NCI-H187 (cell line): ENCODE measurements at places on chromosomes 2 and 18.

DNA sequence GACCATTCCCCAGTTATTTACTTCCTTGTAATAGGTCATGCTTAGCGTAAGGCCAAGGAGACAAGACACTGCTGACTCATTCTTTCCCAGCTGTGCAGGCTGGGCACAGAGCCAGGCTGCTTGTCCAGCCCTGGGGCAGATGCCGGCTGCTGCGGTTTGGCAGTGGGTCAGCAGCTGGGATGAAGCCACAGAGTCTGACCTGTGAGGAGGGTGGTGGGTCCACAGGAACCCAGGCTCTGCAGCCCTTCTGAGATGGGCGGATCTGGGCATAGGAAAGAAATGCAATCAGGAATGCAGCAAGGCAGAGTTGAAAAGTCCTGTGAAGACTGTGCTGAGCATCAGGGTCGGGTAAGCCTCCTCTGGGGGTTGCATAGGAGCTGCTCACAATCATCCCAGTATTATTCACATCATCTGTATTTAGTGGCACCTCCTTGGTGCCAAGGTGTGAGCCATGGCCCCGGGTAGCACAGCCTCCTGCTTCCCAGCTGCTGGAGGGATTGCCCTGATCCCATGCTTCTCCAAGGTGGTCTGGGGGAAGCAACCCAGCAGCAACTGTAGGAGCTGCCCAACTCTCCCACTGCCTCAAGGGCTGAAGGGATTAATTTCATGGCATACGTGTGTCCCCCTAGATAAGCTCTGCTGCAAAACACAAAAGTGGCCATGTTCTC lies 139.0 kb downstream of the DDX1 start:
- no peak for DNase-seq

DNA sequence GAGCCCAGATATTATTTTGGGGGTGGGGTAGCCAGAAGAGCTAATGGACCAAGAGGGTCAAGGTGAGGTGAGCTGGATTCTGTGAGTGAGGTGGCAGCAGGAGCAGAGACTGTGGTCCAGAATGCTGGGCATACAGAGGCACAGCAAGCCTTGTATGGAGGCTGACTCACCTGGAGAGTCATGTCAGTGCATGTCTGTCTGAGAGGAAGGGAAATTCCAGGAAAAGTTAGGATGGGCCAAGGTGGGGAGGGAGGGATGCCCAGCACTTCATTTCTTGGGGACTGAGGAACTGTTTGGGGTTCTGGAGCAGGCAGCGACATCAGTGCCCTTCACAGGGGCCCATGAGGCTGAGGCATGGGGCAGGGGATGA lies 21.1 kb downstream of the PER2 start:
- DNase-seq: no peak

GRCh38 chr18:10370716-10371115 lies 83.7 kb upstream of the APCDD1 start:
- DNase-seq: no peak

- no peak for DNase-seq
These were observed 40.6 kb upstream of the MAP2 start for GRCh38 chr2:209383212-209383611.

DNA sequence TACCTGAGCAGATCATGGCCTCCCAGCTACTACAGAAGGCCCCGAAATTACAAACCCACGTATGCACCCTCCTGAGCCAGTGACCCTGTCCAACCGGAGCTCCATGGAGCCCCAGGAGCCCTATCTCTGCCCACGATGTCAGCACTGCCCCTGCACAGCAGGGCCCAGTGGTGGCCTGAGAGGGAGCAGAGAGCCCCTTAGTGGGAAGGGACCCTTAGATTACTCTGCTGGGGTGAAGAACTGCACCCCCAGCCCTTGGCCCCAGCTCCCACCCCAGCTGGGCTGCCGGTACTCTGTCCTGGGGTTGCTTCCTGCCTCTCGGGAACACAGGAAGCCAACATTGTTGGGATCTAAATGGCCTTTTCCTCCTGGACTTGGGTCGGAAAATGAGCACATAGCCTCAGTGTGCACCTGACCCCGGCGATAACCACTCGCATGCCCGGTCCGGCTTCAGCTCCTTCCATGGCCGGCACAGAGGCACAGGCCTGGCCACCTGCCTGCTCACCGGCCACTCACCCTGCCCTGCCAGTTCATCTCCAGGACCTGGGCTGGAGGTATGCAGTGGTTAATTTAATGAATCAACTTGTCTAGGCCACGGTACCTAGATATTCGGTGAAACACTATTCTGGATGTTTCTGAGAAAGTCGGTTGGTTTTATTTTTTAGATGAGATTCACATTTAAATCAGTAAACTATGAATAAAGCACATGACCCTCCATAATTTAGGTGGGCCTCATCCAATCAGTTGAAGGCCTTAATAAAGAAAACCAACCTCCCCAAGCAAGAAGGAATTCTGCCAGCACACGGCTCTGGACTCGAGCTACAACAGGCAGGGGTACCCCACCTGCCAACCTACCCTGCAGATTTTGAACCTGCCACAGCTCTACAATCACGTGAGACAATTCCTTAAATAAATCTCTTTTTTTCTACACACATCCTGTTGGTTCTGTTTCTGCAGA lies 19.2 kb downstream of the TNS1 start:
- no peak for DNase-seq
